Prostate gland (tissue), 2 donors: ENCODE measurements at places on chromosomes 2 and 18.

DNA sequence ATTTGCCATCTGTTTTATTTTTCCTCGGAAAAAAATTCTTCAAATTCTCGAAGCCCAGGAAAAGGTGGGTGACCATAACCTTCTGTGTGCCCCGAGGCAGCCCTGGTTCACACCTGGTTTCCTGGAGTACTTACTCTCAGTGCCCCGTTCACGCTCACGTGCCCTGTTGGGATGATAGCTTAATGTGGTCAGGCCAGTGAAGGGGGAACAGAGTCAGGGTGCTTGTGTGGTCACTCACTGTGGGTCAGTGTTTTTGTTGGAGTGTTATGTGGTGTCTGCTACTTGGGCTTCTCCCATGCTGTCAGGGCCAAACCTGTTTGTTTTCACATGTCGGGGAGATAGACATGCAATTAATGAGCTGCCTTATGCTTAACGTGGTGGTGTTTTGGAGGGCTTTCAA, 78.1 kb downstream of the MAP4K4 start:
- no peak overlapping the region for H3K27ac ChIP-seq
- H3K4me3 ChIP-seq = no peak overlapping the region
- DNase-seq = no peak

GRCh38 chr2:86251840-86252266, 52.6 kb downstream of the MRPL35 start:
- no peaks in the 10 kb centered on the region for H3K36me3 ChIP-seq
- no peaks in the 10 kb centered on the region for H3K4me1 ChIP-seq
- H3K4me3 ChIP-seq = no peak overlapping the region
- no peaks in the 10 kb centered on the region for H3K27me3 ChIP-seq
- no peak for DNase-seq
- no peak overlapping the region for H3K27ac ChIP-seq

DNA sequence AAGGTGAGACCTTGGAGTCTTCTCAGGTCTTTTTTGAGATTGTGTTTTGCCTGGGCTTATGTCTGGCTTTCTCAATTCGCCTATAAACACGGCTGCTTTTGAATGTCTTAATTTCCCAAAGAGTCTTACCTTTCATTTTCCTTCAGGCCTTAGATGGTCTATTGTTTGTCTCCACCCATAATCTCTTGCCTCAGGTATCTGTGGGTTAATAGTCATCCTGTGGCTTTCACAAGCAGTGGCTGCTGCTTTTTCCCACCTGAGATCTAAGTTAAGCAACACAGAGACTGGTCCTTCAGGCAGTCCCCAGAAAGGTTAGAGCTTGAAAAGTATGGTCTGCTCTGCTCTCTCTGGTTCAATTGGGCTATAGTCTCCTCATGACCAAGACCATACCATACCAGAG, 275.3 kb downstream of the INSIG2 start:
- no peaks in the 10 kb centered on the region for H3K27me3 ChIP-seq
- no peaks in the 10 kb centered on the region for H3K36me3 ChIP-seq
- no peak for DNase-seq
- no peaks in the 10 kb centered on the region for H3K4me1 ChIP-seq
- no peak overlapping the region for H3K27ac ChIP-seq

DNA sequence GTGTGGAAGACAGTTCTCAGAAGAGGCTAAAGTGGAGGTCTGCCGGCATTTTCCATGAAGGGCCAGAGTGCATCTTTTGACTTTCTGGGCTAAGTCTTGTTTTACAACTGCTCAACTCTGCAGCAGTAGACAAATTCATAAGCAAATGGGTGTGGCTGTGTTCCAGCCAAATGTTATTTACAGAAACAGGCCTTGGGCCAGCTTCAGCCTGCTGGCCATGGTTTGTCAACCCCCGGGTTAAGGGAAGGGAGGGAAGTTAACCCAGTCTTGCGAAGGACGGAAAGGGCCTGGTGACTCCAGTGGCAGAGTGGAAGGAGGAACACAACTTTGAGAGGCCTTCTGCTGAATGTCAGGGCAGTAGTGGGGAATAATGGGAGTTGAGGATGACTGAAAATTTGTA, 34.3 kb upstream of the NCKAP5 start:
- peak; percentile 15 for DNase-seq
- no peak overlapping the region for H3K4me3 ChIP-seq
- H3K27me3 ChIP-seq = no peaks in the 10 kb centered on the region
- H3K36me3 ChIP-seq = no peaks in the 10 kb centered on the region

- H3K27ac ChIP-seq = no peak overlapping the region
- no peaks in the 10 kb centered on the region for H3K27me3 ChIP-seq
- H3K4me1 ChIP-seq = no peaks in the 10 kb centered on the region
- no peak overlapping the region for H3K4me3 ChIP-seq
These were observed 590.3 kb upstream of the CDH2 start for GRCh38 chr18:28767201-28767600.

DNA sequence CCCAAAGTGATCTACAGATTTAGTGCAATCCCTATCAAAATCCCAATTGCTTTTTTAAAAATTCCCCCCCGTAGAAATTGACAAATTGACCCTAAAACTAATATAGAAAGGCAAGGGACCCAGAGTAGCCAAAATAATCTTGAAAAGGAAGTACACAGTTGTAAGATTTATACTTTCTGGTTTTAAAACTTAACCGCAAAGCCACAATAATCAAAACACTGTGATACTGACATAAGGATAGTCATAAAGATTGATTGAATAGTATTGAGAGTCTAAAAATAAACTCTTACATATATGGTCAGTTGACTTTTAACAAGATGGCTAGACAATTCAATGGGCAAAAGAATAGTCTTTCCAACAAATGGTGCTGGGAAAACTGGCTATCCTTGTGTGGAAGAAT, 58.7 kb upstream of the GAREM2 start:
- H3K27me3 ChIP-seq = no peaks in the 10 kb centered on the region
- no peak for DNase-seq
- H3K27ac ChIP-seq = no peak overlapping the region

DNA sequence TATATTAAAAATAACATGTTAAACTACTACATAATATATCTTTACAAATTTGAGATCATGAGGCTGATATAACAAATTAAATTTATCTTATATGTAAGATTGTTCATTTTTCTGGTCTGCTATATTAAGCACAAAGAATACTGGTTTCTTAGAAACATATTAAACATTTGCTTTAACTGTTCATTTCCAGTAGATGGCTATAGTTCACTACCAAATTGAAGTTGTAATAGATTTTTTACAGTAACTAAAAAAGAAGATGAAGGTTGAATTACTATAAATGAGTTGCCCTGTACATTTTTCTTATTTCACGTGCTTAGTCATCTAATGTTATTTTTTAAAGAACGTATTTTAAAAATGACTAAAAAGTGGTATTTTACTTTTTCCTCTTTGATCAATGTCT, 57.0 kb downstream of the ZNF407 start:
- H3K36me3 ChIP-seq = no peaks in the 10 kb centered on the region
- no peaks in the 10 kb centered on the region for H3K4me1 ChIP-seq

DNA sequence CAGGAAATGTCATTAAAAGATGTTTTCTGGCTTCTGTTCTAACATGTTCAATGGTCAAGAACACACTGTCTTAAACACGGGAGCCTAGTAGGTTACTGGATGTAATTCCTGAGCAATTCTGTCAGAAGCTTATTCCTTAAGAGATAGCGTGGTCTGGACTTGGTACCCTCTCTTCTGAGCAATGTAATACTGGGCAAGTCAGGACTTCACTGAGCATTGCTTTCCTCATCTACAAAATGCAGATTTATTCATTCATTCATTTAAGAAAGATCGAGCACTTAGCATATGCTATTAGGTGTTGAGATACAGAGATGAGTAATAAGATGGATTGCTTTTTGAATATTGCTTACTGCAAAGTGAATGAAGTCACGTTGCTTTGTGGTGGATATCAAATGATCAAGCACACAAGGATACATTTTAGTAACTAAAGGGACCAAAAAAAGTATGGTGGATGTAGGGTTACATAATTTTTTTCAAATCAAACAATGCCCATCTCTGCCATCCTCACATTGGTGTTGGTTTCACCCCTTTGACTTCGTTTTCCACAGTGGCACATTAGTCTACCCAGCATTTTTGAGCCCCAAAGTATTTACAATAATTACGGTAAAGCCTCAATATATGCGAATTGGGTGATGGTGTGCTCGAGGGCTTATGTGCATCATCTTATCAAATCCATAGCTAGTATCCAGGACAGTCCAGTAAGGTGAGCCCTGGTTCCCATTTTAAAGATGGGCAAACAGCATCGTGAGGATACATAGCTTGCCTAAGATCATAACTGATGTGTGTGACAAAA, 65.3 kb downstream of the ZC3H6 start:
- H3K36me3 ChIP-seq = no peaks in the 10 kb centered on the region
- no peak overlapping the region for H3K4me3 ChIP-seq
- no peak overlapping the region for H3K27ac ChIP-seq
- H3K4me1 ChIP-seq = no peaks in the 10 kb centered on the region
- H3K27me3 ChIP-seq = no peaks in the 10 kb centered on the region

DNA sequence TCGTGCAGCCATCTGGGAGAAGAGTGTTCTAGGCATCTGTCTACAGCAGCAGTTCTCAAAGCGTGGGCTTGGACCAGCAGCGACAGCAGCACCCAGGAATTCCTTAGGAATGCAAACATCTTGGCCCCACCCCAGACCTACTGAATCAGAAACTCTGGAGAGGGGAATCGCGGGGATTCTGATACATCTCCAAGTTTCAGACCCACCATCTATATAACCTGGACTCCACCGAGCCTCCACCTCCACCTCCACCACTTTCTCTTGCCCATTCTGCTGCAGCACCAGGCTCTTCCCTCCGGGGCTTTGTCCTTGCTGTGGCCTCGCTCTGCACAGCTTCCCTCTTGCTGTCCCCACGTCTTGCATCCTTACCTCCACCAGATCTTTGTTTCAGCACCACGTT, 256.4 kb downstream of the BCL2 start:
- H3K4me1 ChIP-seq = no peaks in the 10 kb centered on the region
- no peaks in the 10 kb centered on the region for H3K36me3 ChIP-seq
- no peak overlapping the region for H3K4me3 ChIP-seq
- no peak for DNase-seq
- H3K27ac ChIP-seq = no peak overlapping the region

DNA sequence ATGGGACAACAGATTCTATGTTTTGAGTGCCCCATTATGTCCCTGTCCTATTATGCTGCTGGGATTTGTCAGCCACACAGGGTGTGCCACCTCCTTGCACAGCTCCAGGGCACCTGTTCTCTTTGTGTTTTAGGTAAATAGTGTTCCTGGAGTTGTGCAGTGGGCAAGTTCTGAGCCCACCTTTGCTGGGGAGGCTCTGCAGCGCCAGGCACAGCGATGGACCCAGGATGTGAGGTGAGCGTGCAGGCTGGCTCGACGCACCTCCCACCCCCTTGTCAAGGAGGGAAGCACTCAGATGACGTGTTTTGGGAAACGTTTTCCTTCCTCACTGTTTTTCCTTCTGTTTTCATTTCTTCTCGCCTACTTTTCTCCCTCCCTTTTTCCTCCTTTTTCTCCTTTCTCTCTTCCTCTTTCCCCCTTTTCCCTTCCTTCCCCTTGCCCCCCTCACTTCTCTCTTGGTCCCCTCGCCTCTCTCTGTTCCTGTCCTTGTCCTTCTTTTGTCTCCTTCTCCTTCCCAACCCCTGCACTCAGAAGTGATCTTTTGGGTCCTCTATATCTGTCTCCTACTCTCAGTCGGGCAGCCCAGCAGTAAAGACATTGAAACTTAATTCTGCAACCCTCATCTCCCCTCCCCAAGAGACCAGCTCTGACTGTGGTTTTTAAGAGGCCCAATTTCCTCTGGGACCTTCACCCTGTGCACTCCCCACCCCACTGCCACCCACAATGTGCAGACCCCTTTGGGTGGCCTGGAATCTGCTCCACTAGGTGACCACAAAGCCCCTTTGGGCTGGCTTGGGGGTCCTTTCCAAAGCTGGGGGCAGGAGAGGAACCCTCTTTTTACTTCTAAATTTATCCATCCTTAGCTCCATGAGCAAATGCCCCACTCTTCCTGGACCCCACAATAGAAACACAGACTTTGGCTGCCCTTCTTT, 104.0 kb downstream of the MCFD2 start:
- H3K36me3 ChIP-seq = no peaks in the 10 kb centered on the region
- H3K27ac ChIP-seq = peak overlapping the region; percentile 44
- peaks cover 10% of the 10 kb centered on the region for H3K4me1 ChIP-seq
- H3K4me3 ChIP-seq = no peak overlapping the region
- no peaks in the 10 kb centered on the region for H3K27me3 ChIP-seq

DNA sequence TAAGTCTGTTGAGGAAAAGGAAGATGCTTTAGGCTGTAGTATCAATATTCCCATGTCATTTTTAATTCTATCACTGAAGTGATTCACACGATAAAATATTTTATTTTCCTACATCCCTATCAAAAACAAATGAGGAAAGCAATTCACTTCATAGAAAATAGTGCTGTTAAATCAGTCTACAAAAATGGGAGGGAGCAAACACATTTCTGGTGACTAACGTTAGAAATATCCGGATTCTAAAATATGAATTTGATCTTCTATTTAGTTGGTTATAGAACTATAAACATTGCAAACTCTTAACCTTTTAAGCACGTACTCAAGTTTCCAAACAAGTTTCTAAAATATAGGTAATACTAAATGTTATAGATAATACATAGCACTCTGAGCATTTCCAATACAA, 20.8 kb downstream of the ATF2 start:
- H3K36me3 ChIP-seq = no peaks in the 10 kb centered on the region
- DNase-seq = no peak
- H3K27me3 ChIP-seq = no peaks in the 10 kb centered on the region
- no peak overlapping the region for H3K27ac ChIP-seq
- H3K4me3 ChIP-seq = no peak overlapping the region
- no peaks in the 10 kb centered on the region for H3K4me1 ChIP-seq

GRCh38 chr2:144320491-144320890, 199.4 kb downstream of the ZEB2 start:
- no peak for DNase-seq
- no peaks in the 10 kb centered on the region for H3K36me3 ChIP-seq
- no peaks in the 10 kb centered on the region for H3K27me3 ChIP-seq
- H3K27ac ChIP-seq = no peak overlapping the region

DNA sequence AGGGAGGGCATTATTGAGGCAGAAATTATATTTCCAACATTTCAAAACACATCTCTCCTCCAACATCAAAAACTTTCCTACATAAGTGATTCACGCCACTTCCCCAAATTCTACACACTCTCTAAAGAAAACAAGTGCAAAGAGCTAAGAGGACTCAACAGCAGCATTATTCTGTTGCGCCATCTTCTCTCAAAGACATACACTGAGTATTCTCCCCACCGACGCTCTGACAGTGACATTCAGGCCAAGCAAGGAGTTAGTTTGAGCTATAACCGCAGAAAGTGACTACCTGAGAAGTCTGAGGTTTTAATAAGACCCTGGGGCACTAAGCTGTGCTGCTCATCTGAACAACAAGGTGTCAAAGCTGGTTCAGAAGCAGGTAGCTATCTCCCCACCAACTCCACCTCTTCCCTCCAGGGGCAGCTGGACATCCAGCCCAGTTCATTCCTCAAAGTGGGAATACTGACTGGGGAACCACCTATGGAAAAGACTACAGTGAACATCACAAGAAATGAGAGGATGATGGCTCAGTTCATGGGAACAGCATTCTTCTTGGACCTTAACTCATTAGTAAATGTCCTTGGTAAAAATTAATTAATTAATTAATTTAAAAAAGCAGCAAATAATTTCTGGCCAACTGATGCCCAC, 309.5 kb upstream of the CCDC68 start:
- H3K36me3 ChIP-seq = no peaks in the 10 kb centered on the region
- H3K4me1 ChIP-seq = no peaks in the 10 kb centered on the region
- H3K4me3 ChIP-seq = no peak overlapping the region
- no peaks in the 10 kb centered on the region for H3K27me3 ChIP-seq
- no peak for DNase-seq
